DMS 273 treated with DMSO at 0.1 percent for 48 hours (cell line): ENCODE measurements at places on chromosomes 12 and 14.
A peak's percentile ranks its signal among the peaks of the same experiment; 100 is the strongest.

GRCh38 chr14:47435331-47435965, 240.0 kb downstream of the MDGA2 start:
- DNase-seq = no peak

GRCh38 chr14:92599811-92600210, 86.2 kb downstream of the RIN3 start:
- no peak for DNase-seq

DNA sequence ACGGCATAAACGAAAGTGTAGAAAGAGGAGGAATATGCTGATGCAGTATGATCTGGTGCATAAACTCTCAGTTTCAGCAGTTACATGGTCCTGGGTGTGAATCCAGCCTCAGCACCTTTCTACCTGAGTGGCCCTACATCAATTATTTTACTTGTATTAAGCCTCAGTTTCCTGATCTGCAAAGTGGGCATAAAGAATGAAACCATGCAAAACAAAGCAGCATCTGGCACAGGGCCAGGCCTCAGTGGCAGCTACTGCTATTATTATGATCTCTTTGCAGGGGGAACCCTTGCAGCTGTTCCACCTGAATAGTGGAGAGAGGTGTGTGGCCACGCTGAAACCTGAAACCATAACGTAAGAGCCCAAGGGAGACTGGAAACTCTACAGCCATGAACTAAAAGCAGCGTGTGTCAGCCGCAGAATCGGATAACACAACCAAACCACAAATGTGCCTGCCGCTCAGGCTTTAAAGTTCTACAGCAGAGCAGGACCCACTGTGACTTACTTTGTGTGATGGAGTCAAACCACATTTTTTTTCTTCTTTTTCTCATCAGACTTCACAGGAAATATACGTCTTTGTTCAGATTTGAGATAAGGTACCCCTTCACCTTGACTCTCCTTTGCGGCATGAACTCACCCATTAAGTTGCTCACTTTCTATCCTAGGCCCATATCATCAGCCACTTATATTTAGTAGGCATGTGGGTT, 29.2 kb upstream of the FOS start:
- DNase-seq = no peak

- DNase-seq = peak; percentile 33
Observed at GRCh38 chr12:132560614-132561426, 49.6 kb downstream of the LRCOL1 start.

- DNase-seq = no peak
Observed at GRCh38 chr14:91405724-91406435, 11.7 kb downstream of the CCDC88C start.

DNA sequence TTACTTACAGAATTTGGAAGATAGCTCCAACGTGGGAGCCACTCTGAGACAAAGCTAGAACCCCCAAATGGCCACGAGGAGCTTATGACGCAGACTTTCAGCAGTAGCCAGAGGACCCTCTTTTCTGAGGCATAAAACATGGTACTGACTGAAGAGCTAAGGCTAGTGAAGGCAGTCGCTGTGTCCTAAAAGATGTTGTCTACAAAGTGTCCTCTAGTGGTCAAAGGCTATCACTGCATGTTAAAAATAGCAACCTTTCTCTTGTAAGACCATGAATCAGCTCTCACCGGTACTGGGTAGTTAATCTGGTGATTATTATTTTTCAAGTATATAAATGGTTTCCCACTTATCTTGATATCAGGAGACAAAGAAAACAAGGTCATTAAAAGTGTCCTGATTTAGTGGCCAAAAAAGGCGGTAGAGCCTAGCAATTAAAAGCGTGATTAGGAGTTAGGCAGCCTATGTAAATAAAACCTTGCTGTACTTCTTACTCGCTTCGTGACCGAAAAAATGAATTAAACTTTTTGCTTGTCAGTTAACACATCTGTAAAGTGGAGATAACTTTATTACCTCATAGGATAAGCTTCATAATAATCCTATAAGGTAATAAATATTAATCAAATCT, 47.0 kb upstream of the LGR5 start:
- peak; percentile 49 for DNase-seq

- DNase-seq = no peak
Observed at GRCh38 chr12:131027264-131027663, 73.6 kb downstream of the ADGRD1 start.

GRCh38 chr12:119463211-119463926, 128.8 kb downstream of the CCDC60 start:
- no peak for DNase-seq

- no peak for DNase-seq
Observed at GRCh38 chr12:88552610-88553079, 27.6 kb downstream of the KITLG start.

DNA sequence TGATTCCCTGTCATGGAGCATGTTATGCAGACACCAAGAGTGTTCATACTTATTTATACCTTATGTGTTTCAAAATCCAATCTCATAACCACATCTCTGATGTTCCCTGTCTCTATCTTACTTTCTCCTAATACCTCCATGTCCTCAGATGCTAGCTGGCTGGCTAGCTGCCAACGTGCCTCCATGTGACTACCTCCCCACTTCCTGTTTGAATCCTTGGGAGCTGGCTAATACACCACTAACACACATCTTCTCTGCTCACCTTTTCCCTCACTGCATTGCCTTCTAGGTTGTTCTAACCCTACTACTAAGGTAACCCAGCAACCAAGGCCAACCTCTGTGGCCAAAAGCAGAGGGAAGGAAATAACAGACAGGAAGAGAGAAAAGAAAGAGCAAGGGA, 27.3 kb downstream of the TTC5 start:
- DNase-seq = no peak

DNA sequence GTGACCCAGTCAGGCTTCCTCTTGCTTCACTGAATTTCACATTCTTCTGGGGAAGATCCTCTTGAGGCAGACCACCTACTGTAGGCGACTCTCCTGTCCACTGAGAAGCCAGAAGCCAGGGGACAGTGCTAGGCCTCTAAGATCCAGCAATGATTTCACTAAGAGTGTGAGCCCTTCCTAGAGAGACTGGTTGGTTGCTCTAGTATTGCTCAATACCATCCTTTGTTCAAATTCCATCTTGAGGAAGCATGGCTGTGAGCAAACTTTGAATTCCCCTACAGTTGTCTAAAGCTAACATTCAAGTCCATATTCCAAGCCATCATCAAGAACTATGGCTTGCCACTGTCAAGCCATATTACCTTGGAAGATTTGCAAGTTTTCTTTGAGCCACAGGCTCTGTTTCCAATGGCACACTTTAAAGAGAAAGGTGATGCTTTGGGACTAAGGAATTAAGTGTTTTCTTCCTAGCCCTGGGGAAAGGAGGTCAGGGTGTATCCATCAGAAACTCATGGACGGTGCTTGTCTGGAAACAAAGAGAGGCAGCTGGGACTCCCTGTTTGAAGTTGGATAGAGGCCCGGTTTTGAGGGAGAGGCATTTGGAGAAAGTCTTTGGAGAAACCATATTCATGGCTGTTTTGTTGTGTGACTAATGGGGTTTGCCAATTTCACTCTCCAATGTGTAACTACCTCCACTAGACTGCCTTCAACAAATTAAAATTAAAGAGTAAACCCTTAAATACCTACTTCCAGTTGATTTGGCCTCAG, 1217.9 kb downstream of the VRK1 start:
- no peak for DNase-seq

GRCh38 chr12:121494093-121494787, 86.6 kb downstream of the KDM2B start:
- DNase-seq = no peak

DNA sequence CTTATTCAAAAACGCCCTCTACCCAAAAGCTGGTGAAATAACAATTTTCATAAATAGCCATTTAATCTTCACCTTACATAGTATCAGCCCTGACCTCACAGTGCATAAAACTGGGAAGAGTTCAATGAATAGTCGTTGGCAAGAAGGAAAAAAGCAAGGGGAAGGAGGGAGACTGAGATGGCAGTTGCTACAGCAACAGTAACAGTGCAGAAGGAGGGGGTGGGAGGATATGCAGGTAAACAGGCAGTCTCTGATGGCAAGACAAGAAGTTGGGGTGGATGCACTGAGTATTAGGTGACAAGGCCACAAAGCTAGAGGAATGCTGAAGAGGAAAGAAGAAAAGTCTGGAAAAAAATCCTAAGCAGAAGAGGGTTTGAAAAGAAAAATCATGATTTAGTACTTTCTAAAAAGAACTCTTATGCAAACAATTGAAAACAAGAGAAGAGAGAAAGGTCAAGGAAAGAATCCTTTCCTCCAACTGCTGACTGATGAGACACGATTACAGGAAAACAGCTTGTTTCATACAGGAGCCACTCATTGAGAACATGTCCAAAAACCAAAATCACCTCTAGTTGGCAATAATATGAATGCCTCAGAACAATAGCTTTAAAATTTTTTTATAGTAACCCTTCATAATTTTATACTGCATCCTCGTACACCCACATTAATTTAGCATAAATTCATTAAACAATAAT, 56.0 kb downstream of the DCAF5 start:
- no peak for DNase-seq

- DNase-seq = no peak
Observed at GRCh38 chr14:56102941-56103340, 15.3 kb upstream of the PELI2 start.

DNA sequence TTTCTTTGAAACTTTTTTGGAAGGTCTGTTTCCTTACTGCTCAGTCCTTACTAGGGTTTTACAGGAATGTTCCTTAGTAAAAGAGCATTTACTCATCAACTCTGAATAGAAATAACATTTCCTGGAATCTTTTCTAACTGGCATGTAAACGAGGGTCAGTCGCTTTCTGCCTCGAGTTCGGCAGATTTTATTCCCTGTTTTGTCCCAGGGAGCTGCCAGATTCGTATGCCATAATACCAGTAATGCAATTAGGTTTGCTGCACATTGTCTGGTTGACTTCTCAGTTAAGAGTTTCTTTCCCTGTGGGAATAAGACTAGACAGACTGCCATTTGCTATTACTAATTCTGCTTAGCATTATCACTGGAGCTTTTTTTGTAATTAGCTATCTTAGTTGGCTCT, 91.9 kb downstream of the VRK1 start:
- DNase-seq = no peak

GRCh38 chr12:119980242-119980641, 8.8 kb upstream of the BICDL1 start:
- DNase-seq = no peak

GRCh38 chr12:13670285-13670866, 311.0 kb downstream of the GRIN2B start:
- no peak for DNase-seq

GRCh38 chr12:111443586-111443985, 37.9 kb downstream of the SH2B3 start:
- DNase-seq = no peak

- no peak for DNase-seq
Observed at GRCh38 chr14:99910337-99911309, 117.4 kb downstream of the EML1 start.

DNA sequence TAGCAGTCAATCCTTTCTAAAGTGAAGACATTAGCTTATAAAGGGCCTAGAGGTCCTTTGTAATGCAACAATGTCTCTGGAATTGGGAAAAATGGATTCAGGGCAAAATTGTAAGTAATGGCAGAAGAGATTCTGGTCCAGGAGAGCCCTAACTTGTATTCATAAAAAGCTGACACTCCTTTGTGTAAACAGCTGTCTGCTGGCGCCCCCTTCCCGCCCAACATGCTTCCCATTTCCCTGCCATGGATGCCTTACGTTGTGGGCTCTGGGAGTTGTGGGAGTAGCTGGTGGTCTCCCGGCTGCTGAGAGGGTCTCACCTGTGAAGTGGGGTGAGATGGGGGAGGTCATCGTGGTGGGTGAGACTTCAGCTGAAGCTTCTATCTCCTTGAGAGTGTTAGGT, 2.3 kb downstream of the ACRBP start:
- no peak for DNase-seq

DNA sequence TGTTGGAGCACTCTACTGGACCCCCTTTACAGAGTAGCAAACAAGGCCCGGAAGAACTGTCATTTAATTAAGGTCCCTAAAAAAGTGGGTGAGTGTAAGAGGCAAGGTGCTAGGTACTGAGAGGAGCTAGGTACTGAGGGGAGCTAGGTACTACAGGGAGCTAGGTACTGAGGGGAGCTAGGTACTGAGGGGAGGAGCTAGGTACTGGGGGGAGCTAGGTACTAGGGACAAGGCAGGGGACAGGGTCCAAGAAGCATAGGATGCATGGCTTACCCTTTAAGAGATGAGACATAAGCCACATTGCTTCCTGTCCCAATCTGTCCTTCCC, 4.9 kb downstream of the KRT5 start:
- DNase-seq = no peak

DNA sequence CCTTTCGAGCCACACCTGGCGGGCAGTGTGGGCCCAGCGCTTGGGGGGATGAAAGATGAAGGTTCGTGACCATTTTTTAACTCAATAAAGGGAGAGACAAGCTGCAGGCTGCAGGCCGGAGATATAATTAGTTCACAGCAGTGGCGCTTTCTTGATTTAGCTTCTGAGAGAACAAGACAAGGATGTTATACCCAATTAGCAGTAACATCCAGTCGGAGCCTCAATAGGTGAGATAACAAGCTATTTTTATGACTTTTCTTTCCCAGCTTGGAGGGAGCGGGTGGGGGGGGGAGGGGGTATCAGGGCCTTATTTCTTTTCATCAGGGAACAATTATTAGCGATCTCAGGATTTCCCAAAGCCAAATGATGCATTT, 9.1 kb downstream of the FAM222A start:
- no peak for DNase-seq

GRCh38 chr12:104137001-104137901, 759 bp downstream of the NFYB start:
- DNase-seq = peak; percentile 34

GRCh38 chr14:68634874-68635595, 157.8 kb downstream of the ZFP36L1 start:
- DNase-seq = no peak

DNA sequence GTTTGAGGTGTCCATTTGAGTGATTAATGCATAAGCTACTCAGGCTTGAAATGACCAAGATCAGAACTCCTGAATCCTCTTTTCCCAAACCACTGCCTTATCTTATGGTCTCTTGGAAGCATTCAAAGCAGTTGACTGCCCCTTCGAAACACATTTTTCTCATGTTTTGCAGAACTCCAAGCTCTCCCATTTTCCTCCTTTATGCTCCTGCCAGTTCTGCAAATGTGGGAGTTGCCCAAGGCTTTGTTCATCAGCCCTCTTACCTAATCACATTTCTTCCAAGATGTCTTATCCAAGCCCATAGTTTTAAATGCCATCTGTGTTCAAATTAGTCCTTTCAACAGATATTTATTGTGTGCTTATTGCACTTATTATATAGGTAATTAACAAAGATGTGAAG, 1.8 kb upstream of the DNAAF2 start:
- no peak for DNase-seq

- DNase-seq = no peak
Observed at GRCh38 chr12:75814851-75815754, 216.5 kb downstream of the PHLDA1 start.

GRCh38 chr12:63821781-63822251, 22.7 kb upstream of the SRGAP1 start:
- DNase-seq = no peak

GRCh38 chr14:30381861-30382480, 177.0 kb upstream of the G2E3 start:
- no peak for DNase-seq

GRCh38 chr14:104542871-104543830, 36.4 kb upstream of the C14orf180 start:
- no peak for DNase-seq

- DNase-seq = no peak
Observed at GRCh38 chr14:33363682-33364081, 425.0 kb downstream of the NPAS3 start.
